SJSA1 (cell line): ENCODE measurements at places on chromosomes 7 and 10.
A peak's percentile ranks its signal among the peaks of the same experiment; 100 is the strongest.

DNA sequence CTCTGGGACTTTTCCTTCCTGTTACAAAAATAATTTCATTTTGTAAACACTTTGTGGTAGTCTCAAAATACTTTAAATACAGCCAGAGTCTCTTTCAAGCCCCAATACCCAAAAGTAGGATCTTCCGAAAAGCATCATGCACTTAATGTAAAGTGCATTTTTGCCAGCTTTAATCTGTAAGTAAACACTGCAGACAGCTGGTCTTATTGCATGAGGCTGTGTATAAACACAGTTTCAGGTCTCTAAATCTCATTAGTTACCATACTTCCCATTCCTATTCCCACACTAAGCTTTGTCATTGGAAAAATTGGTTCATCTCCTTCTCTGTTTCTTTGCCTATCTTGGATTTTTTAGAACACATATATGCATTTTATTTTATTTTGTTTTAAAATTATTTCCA lies 87.6 kb upstream of the GNAI1 start:
- no peak for DNase-seq

DNA sequence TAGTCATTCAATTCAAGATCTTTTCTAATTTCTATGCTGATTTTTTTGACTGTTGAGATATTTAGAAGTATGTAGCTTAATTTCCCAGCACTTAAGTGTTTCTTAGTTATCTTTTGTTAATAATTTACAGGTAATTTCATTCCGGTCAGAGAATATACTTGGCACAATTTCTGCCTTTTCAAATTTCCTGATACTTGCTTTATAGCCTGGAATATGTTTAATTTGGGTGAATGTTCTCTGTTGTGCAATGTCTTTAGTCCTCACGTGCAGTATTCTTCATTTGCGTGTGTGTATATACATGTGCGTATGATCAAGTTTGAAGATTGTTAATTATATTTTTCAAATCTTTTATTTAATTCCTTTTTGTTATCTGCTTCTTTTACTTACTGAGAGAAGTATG lies 989.3 kb downstream of the LRMDA start:
- no peak for DNase-seq

DNA sequence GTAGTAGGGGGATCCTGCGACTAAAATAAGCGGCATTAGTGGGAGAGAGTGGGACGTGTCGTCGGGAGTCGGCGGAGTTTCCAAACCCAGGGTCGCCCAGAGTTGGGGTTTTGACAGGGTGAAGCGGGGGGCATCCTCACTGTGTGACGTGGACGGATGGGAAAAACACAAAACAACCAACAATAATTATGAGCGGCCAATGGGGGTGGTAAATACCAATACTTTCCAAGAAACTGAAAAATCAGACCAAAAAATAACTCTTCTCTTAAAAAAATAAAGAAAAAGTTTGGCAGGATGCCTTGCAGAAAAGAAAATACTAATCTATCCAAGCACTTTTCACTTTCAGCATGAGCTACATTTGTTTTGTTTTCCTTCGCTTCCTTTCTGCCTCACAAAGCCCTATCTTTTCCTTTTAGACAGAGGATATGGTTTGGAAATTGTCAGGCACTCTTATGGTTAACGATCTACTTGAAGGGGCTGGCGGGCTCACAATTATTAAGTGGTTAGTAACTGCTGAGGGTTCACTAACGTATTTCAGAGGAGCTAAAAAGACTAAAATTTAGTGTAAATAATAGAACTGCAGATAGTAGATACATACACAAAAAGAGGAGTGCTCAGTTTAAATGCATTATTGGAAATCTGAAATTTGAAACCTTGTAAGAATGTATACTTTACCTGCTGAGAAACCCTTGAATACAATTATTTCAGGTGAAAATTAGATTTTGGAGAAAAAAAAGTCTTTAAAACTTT lies 802 bp upstream of the CDK6 start:
- DNase-seq: peak; percentile 67

- DNase-seq: no peak
Observed at GRCh38 chr7:106344211-106344610, 59.4 kb upstream of the NAMPT start.

GRCh38 chr7:45073786-45074527 lies 14.8 kb downstream of the NACAD start:
- DNase-seq: no peak

GRCh38 chr7:15015545-15016314 lies 113.2 kb upstream of the DGKB start:
- DNase-seq: no peak
